ENCODE measurements at places on chromosomes 7 and 10. TPM values are rescaled to one million over a fixed set of nuclear protein-coding genes. Genes with fewer than 3 reads are reported as not detected.

Gene GTPBP4
- 37.6 TPM for total RNA-seq

- H3K27ac ChIP-seq = no peak overlapping the region
- no peak for DNase-seq
- H3K4me3 ChIP-seq = no peak overlapping the region
These were observed 233.6 kb downstream of the EBF3 start for GRCh38 chr10:129730272-129730992.

DNA sequence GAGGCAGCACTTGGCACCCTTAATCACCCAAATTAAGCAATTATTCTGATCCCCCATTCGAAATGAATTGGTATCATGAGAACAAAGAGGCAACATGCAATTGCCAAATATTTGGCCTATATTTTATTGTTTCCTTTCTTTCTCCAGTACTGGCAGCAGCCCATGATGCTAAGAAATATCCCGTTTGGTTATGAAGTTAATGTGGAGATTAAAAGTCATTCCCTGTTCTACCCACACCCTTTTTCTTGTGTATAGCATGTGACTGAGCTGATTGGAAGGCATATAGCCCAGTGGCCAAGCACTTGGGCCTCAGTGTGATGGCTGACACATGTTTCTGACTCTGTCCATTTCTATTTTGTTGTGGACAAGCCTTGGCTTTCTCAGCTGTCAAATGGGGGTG lies 692.3 kb upstream of the GALNT17 start:
- DNase-seq = no peak
- H3K27me3 ChIP-seq = no peaks in the 10 kb centered on the region
- no peak overlapping the region for H3K4me3 ChIP-seq
- no peaks in the 10 kb centered on the region for H3K4me1 ChIP-seq
- H3K36me3 ChIP-seq = no peaks in the 10 kb centered on the region
- H3K27ac ChIP-seq = no peak overlapping the region

- H3K27me3 ChIP-seq = no peaks in the 10 kb centered on the region
- H3K4me1 ChIP-seq = peaks cover 12% of the 10 kb centered on the region
- no peak overlapping the region for H3K27ac ChIP-seq
- DNase-seq = no peak
- no peaks in the 10 kb centered on the region for H3K36me3 ChIP-seq
- no peak overlapping the region for H3K4me3 ChIP-seq
These were observed 46.6 kb upstream of the VIPR2 start for GRCh38 chr7:159191236-159191635.

Gene DPYSL4
- total RNA-seq = 3.6 TPM

DNA sequence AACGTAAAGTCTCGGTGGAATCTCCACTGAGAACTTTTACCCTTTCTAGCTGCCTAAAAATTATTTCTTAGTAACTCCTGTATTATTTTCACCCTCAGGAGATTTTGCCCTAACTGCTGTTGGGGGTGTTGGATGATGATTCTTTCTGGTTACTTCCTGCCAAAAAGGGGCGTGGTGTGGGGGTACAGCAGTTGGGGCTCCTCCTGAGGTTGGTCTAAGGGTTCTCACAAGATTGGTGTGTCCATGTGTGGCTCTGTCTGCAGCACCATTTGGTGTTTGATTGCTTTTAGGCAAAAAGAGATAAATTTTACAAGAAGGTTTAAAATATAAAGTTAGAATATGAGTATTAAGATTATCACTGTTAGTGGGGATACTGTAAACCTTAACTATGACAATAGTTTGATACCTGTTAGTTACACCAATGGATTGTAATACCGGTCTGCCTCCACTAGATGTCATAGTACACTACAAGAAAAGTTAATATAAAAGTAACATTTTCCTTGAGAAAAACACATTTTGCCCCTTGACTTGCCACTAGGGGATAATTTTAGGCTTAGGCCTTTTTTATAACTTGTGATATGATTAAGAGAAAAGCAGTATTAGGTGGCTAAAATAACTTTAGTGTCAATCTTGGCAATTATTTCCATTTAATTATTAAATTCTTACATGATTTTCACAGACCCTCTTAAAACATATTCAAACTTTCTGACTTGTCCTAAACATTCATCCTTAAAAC lies 928.7 kb downstream of the IPMK start:
- no peaks in the 10 kb centered on the region for H3K27me3 ChIP-seq
- H3K27ac ChIP-seq = no peak overlapping the region
- no peaks in the 10 kb centered on the region for H3K36me3 ChIP-seq
- H3K4me3 ChIP-seq = no peak overlapping the region
- no peaks in the 10 kb centered on the region for H3K4me1 ChIP-seq

Gene AGAP5
- total RNA-seq = 11.1 TPM

- H3K36me3 ChIP-seq = no peaks in the 10 kb centered on the region
- H3K4me3 ChIP-seq = no peak overlapping the region
These were observed 1175.3 kb upstream of the LRRN3 start for GRCh38 chr7:109915670-109916069.

- H3K4me1 ChIP-seq = no peaks in the 10 kb centered on the region
- no peak overlapping the region for H3K4me3 ChIP-seq
- no peaks in the 10 kb centered on the region for H3K36me3 ChIP-seq
- H3K27ac ChIP-seq = no peak overlapping the region
These were observed 15.2 kb downstream of the CALML5 start for GRCh38 chr10:5484205-5484604.

DNA sequence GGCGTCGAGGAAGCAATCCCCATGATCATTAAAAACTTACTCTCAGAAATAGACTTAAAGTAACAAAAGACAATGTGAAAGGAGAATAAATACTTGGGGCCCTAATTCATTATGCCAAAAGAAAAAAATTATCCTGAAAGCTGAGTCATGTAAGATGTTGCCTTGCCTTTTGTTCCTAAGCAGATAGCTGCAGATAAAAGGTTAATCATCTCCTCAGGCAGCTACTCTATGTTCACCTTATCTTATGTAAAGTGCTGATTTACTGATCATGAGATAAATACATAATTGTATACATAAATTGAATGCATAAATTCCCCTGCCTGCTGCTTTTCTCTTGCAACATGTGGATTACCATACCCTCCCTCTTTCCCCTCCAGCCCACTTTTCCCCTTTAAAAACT lies 28.1 kb upstream of the CREB3L2 start:
- no peak for DNase-seq
- no peaks in the 10 kb centered on the region for H3K27me3 ChIP-seq
- H3K36me3 ChIP-seq = no peaks in the 10 kb centered on the region
- no peaks in the 10 kb centered on the region for H3K4me1 ChIP-seq
- H3K27ac ChIP-seq = no peak overlapping the region

GRCh38 chr7:108094346-108094745 lies 35.8 kb downstream of the LAMB4 start:
- H3K27me3 ChIP-seq = no peaks in the 10 kb centered on the region
- no peak for DNase-seq
- no peak overlapping the region for H3K27ac ChIP-seq
- no peaks in the 10 kb centered on the region for H3K36me3 ChIP-seq
- H3K4me1 ChIP-seq = peaks cover 10% of the 10 kb centered on the region

- peaks cover 2% of the 10 kb centered on the region for H3K4me1 ChIP-seq
- DNase-seq = no peak
- H3K4me3 ChIP-seq = no peak overlapping the region
These were observed 355.7 kb downstream of the DNAJB6 start for GRCh38 chr7:157692460-157693011.

GRCh38 chr7:111873963-111874690 lies 311.8 kb upstream of the IMMP2L start:
- H3K4me1 ChIP-seq = peaks cover 18% of the 10 kb centered on the region
- no peak overlapping the region for H3K27ac ChIP-seq
- H3K27me3 ChIP-seq = no peaks in the 10 kb centered on the region
- DNase-seq = no peak

Gene NOLC1
- 60.7 TPM for total RNA-seq

Gene HABP2
- total RNA-seq = 0.12 TPM

GRCh38 chr10:86654411-86655172 lies at the start of gene OPN4:
OPN4 (plus strand) TSS chr10:86654547; CDS start chr10:86654784, 237 bp downstream.
- no peaks in the 10 kb centered on the region for H3K36me3 ChIP-seq
- no peak for DNase-seq
- no peak within 1 kb of the TSS for H3K27ac ChIP-seq
- H3K27me3 ChIP-seq = no peaks in the 10 kb centered on the region

GRCh38 chr10:16948361-16948760 lies 131.1 kb upstream of the RSU1 start:
- no peak for DNase-seq
- H3K27me3 ChIP-seq = no peaks in the 10 kb centered on the region
- H3K4me3 ChIP-seq = no peak overlapping the region
- H3K36me3 ChIP-seq = no peaks in the 10 kb centered on the region
- H3K4me1 ChIP-seq = peaks cover 1% of the 10 kb centered on the region

DNA sequence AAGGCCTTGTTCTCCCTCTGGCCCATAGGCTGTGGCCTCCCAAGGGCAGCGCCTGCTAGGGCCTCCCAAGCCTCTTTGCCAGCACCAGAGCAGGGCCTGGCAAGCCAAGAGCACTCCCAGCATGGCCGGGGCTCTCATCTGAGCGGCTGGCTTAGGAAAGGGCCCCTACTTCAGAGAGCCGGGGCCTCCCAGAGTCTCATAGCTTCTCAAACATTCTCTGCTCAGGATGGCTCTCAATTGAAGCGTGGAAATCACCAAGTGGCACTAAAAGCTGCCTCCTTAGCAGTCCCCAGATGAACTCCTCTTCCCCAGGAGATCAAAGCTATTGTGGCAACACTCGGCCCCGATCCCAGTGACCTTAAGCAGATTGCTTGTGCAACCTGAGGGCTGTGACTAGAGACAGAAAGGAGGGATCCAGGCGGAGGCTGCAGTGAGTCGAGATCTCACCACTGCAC lies 69.4 kb downstream of the FAM53B start:
- H3K4me1 ChIP-seq = peaks cover 43% of the 10 kb centered on the region
- no peak for DNase-seq
- H3K4me3 ChIP-seq = no peak overlapping the region
- no peaks in the 10 kb centered on the region for H3K36me3 ChIP-seq

GRCh38 chr10:92760609-92761008 lies 70.9 kb downstream of the HHEX start:
- no peak overlapping the region for H3K27ac ChIP-seq
- H3K4me3 ChIP-seq = no peak overlapping the region
- H3K36me3 ChIP-seq = no peaks in the 10 kb centered on the region
- no peaks in the 10 kb centered on the region for H3K27me3 ChIP-seq
- DNase-seq = no peak

Gene LDB1
- total RNA-seq = 118 TPM

DNA sequence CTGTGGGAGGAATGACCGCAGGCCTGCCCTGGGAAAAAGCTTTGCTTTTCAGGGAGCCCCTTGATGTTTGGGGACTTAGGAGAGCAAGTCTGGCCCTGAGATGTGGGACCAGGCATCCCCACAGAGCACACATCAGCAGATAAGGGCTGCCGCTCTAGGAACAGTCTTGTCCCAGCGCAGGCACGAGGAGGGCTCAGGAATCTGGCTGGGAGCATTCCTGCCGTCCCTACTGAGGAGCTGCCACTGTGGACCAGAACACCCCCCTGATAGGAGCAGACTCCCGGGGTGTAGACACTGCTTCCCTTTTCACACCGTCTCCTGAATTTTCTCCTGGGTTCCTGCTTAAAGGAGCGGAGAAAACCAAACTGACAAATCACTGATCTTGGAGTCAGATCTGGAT lies 232.3 kb downstream of the CUX1 start:
- no peak overlapping the region for H3K4me3 ChIP-seq
- no peaks in the 10 kb centered on the region for H3K27me3 ChIP-seq
- peaks cover 7% of the 10 kb centered on the region for H3K4me1 ChIP-seq
- DNase-seq = no peak
- H3K36me3 ChIP-seq = no peaks in the 10 kb centered on the region

DNA sequence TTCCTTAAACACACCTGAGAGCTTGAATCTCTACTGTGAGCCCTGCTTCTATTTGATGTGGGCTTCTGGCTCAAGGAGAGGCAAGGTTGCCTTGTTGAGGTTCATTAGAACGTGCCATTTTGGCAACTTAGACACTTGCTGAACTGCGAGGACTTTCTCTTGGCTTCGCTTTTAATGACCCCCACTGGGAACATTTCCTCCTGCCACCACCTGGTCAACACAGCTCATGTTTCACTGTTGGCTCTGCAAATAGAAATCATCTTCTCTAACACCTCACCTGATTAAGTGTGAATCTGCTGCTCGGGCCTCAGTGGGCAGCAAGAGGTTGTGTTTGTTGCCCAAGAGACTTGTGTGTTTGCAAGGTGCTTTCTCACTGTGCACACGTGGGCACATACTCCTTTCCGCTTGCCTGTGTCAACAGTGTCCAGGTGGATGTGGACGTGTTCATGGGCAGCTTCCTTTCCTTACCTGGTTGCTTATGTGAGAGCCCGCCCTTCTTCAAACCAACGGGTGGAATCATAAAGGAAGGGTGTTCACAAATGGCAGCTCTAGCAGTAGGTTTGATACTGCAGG lies 147.0 kb downstream of the NRP1 start:
- no peak overlapping the region for H3K4me3 ChIP-seq
- no peak overlapping the region for H3K27ac ChIP-seq
- H3K36me3 ChIP-seq = no peaks in the 10 kb centered on the region
- no peaks in the 10 kb centered on the region for H3K27me3 ChIP-seq
- no peaks in the 10 kb centered on the region for H3K4me1 ChIP-seq
- DNase-seq = no peak

DNA sequence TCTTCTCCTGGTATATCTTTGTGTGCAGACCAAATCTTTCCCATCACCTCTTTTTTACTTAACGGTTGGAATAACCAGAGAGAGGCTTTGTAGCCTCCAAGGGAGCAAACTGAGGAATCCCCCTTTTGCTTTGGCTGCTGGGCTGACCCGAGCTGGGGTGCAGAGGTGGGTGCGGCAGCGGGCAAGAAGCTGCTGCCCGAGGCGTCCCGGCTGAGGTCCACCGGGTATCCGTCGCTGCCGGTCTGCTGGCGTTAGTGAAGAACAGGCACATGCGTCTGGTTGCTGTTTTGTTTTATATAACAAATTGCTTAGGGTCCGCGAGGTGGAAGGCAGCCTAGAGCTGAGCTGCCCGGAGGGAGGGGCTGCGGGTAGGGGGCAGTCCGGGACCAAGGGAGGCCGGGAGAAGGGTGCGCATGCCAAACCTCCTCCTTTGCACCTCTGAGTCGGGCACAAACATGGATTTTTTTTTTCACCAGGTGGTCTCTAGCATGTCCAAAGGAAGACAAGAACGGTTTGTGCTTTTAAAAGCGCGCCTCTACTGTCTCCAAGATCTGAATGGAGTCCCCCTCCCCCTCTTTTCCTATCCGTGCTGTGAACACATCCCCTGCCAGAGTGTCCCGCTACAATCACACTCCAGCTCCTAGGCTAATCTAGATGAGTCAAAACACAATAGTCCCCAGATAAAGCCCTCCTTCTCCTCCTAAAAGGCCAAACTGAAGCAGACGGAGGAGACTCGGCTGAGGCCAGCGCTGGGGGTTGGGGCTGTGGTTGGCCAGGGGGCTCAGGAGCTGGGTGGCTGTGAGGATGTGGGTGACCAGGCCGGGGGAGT lies 6.8 kb upstream of the GATA3 start:
- no peak for DNase-seq
- no peaks in the 10 kb centered on the region for H3K36me3 ChIP-seq

Gene MARCHF5
- 15.4 TPM for total RNA-seq

- H3K4me3 ChIP-seq = no peak overlapping the region
- H3K36me3 ChIP-seq = no peaks in the 10 kb centered on the region
- H3K27ac ChIP-seq = no peak overlapping the region
- H3K4me1 ChIP-seq = peaks cover 3% of the 10 kb centered on the region
- no peaks in the 10 kb centered on the region for H3K27me3 ChIP-seq
- DNase-seq = no peak
These were observed 300.1 kb upstream of the NPSR1 start for GRCh38 chr7:34357946-34358345.

Data from ovary (tissue), 10 donors.